MV-4-11 (cell line): ENCODE measurements at places on chromosomes 13 and 19.

DNA sequence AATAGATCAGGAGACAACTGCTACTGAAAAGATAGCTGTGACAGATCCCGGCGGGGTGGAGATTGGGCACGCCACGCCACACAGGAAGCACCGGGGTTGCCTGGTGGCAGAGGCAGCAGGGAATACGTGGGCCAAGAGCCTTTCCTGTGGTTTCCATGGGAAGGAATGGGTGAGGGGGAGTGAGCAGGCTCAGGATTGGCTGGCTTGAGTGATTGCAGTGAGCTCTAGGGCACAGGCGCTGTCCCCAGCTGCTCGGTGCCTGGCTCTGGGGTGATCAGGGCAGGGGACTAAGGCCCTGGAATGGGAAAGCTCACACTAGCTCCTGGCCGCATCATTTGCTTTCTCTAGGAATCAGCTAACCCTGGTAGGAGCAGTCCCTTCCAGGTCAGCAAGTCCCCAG, 166.1 kb downstream of the USP12 start:
- DNase-seq: no peak

- DNase-seq: no peak
Measured at GRCh38 chr19:33193865-33194362, at the start of gene LRP3. LRP3 (plus strand) TSS chr19:33194330; CDS start chr19:33194786, 456 bp downstream.

DNA sequence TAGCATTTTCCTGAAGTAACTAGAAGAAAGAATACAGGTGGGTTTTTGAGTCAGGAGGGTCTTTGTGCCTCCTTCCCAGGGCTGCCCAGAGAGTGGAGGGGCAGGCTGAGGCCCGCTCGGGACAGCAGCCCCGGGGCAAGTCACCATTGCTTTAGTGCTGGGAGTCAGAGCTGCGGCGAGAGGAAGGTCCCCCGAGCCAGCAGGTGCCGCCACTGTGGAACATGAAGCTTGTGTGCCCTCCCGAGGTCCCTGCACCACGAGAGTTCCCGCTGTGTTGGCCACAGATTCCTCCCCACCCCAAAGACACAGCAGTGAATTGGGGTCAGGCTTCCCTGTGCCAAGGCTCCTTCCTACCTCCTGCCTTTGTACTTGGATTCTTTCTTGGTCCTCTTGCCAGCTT, 50.9 kb upstream of the TEX29 start:
- no peak for DNase-seq

- DNase-seq: no peak
Measured at GRCh38 chr19:1409204-1410005, 2.0 kb downstream of the DAZAP1 start.

DNA sequence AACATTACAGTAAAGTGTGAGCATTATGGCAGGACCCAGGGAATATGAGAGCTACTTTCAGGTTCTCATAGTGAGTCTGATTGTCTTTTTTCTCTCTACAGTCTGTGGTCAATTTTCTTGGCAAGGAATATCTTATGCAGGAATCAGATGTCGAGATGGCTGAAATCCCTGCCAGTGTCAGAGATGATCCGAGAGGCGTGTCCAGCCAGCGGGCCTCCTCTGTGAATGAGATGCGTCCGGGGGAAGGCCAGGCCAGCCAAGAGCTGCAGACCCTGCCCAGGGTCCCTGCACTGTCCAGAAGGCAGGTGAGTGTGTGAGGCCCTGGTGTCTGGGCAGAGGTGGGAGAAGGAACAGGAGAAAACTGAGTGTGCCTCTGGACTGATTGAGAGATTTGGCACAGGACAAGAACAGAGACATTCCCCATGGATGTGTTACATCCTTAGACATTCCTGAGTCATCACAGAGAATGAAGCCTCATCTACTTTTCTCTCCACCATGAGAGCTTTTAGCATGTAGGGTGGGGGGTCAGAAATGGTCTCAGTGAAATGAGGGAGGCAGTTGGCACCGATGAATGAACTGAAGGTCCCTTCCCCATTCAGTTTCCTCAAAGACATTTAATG, 27.3 kb upstream of the EDDM13 start:
- DNase-seq: no peak

DNA sequence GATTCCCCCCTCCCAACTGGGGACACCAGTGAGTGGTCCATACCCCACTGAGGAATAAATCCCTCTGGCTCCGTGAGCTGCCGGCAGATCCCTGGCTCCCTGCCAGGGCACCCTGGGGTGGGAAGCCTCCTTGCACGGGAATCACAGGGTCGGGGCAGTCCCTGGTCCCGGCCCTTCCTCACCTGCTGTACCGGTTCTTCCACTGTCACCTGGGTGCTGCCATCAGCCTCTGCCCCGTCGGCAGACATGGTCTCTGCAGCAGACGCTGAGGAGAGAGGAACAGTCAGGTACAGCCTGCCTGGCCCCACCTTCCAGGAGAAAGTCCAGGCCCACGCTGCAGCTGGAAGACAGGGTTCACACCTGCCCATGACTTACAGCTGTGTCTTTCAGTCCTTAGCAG, 6.3 kb downstream of the PLIN3 start:
- no peak for DNase-seq

DNA sequence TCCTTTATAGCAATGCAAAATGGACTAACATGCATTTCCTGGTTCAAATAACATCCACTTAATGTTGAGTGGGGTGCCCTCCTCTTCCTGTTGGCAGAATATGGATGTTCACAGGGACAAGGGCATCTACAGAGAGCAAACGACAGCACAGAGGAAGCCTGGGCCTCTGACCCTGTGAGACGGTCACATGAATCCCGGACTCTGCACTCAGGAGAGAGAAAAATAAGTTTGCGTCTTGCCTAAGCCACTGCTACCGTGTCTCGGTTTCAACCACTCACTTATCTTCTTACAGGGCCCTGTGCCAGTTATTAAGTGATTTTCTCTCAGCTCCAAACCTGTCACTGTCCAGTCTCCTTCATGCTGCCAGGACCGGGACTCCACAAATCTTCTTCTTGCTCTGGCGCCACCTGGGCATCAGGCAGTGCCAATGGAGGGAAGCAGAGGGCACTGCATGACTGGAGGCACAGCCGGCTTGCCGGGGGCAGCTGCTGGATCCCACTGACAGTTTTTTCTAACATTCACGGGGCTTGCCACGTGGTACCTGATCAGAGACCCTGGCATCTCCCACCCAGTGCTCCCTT, 11.8 kb downstream of the LIG1 start:
- no peak for DNase-seq

- DNase-seq: peak; percentile 94
Measured at GRCh38 chr19:2167896-2168618, 4.3 kb downstream of the DOT1L start.

DNA sequence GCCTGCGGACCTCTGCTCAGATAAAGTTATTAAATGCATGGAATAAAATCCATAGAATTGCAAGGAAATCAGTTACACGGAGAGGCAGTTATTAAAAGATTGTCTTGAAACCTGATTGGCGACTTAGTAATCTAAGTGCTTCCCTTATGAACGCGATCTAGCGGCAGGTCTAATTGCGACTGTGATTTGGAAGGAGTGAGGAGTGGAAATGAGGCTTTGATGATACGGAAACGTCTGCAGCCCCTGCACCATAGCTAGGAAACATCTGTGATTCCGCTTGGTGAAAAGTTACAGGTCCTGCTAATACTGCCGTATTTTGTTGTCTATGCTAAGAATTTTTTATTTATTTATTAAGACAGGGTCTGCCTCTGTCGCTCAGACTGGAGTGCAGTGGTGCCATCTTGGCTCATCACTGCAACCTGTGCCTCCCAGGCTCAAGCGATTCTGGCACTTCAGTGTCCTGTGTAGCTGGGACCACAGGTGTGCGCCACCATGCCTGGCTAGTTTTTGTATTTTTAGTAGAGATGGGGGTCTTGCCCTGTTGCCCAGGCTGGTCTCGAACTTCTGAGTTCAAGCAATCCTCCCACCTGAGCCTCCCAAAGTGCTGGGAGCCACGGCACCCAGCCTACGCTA, 887 bp downstream of the NDUFS7 start:
- no peak for DNase-seq

DNA sequence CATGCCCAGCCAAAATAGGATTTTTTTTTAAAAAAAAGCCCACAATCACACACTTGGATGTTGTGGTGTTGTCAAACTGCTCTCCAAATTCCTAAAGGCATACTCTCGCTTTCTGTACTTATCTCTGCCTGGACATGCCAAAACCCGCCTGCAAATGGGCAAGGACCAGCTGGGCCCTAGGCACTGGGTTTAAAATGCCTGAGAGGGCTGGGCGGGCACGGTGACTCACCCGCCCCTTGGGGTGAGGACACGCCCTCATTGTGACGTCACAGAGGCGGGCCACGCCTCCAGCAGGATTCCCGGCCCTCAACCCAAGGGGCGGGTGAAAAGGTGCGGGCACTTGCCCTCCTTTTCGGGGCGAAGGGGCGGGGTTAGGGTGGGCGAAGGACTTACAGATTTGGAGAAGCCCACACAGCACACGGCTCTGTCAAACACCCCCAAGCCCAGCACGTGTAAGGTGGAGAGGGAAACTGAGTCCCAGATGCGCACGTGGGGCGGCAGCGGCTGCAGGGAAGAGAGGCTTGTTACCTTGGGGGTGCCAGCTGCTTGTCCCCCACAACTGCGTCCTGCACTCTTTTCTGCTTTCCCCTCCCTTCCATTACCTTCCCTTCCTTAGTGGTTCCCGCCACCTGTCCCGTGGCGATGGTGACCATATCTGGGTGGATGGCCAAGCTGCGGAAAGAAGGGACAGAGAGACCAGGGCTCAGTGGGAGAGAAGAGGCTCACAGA, 6.6 kb downstream of the EML2 start:
- no peak for DNase-seq

DNA sequence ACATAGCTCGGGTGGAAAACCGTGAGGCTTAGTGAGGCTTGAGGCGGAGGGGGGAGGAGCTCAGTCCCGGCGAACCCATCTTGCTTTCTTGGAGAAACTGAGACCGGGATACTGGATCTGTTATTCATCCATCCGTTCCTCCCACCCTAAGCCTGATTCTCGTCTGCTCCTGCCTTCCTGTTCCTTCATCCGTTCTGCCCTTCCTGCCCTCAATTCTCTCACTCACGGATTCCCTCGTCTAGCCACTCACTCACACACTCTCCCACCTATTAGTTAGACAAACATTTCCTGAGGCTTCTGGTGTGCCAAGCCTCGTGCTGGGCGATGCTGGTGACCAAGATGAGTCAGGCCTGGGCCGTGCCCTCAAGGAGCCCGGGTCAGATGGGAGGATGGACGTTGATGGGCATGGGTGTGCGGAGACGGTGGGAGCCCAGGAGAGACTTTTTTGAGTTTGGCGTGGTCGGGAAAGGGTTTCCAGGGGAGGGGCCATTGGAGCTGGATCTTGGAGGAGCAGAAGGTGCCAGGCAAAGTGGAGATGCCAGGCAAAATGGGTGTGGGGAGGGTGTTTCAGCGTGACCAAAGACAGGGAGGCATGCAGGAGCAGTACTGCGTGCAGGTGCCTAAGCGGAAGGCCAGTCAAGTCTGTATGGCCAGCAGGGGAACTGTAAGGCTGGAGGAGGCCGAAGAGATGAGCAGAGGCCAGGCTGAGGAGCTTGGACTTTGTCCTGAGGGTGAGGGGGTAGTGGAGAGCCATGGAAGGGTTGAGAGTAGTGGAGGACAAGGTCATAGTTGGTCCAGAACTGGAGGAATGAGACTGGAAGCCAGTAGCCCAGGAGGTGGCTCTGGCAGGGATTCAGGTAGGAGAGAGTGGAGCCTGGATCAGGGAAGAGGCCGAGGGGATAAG, 7.4 kb upstream of the CNFN start:
- no peak for DNase-seq

GRCh38 chr13:40126306-40127085, 471.0 kb downstream of the COG6 start:
- no peak for DNase-seq

- DNase-seq: peak; percentile 59
Measured at GRCh38 chr13:33340631-33341030, 55.1 kb upstream of the STARD13 start.

DNA sequence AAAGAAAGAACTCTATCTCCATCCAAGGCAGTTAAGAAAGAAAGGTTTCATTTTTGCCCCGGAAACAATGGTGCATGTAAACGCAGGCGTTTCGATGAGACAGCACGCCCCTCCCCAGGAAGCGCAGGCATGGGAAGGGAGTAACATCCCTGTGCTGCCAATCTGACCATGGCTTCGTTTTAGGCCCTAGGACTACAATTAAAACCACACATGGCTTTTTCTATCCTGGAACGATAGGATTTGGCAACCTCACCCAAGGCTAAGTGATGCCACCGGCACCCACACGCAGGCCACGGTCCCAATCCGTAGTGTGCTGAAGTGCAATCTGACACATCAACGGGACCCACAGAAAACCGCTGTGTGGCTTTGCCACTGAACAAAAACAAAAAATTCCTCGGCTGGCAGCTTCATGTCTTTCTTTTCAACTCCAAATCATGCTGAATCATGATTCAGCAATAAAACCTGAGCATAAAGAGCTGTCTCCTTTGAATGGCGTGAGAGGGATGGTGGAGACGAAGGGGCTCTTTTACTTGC, 24.2 kb downstream of the RANBP3 start:
- no peak for DNase-seq

DNA sequence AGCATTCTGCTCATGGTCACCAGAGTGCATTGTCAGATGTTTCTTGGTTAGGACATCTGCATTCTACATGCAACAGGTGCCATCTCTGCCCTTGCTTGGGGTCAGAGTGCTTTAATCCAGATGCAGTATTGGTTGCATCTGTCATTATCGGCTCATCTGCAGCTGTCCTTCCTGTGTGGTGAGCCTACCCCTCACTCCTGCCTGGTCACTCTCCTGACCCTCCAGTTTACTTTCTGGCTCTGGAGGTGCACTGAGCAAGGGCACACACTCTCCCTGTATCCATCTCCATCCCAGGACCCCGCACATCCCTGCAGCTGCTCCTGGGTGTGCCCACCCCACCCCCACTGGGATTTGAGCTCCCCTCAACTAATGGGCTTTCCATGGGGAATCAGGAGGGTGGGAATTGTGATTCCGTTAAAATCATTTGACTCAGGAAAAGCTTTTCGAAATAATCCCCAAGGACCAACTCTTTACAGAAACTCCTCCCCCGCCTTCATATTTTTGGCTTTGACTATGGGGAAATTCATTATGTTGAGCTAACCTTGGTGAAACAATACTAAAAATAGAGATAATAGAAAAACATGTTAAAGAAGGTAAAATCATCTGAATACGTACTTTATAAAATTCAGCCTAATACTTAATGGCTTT, 70.2 kb downstream of the COL4A2 start:
- no peak for DNase-seq

DNA sequence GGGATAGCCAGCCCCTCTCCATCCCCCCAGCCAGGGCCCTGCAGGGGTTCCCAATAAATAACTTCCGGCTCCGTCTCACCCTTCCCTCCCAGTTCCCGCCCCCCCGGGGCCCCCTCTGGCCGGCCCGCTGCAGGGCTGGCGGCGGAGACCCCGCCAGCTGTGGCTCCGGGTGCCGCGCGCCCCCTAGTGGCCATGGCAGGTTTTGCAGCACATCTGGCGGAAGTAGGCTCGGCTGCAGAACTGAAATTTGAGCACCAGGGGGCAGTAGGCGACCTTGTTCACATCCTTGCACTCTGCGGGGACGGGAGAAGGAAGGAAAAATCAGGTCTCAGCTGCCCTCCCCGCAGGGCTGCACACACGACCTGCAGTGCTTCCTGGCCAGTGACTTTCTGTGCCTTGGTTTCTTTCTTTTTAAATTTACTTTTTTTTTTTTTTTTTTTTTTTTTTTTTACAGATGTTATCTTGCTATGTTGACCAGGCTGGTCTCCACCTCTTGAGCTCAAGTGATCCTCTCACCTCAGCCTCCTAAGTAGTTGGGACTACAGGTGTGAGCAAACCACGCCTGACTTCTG, 3.6 kb upstream of the MYO1F start:
- peak; percentile 82 for DNase-seq
